ENCODE measurements at places on chromosomes 5 and 9.

DNA sequence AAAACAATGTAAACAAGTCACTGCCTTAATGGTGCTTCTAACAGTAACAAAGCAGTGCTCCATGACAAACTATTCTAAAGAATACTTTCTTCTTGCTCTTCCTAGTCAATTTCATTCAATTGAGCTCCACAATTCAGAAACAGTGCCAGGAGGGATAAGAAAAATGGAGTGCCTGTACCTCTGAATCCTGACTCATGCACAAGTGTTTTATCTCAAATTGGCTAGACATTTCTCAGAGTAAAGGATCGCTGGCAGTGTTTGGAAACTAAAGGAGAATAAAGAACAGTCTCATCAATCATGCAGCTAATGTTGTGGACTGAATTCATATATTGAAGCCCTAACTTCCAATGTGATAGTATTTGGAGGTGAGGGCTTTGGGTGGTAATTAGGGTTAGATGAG, 27.6 kb downstream of the SLC25A51 start:
- DNase-seq, result no peak

DNA sequence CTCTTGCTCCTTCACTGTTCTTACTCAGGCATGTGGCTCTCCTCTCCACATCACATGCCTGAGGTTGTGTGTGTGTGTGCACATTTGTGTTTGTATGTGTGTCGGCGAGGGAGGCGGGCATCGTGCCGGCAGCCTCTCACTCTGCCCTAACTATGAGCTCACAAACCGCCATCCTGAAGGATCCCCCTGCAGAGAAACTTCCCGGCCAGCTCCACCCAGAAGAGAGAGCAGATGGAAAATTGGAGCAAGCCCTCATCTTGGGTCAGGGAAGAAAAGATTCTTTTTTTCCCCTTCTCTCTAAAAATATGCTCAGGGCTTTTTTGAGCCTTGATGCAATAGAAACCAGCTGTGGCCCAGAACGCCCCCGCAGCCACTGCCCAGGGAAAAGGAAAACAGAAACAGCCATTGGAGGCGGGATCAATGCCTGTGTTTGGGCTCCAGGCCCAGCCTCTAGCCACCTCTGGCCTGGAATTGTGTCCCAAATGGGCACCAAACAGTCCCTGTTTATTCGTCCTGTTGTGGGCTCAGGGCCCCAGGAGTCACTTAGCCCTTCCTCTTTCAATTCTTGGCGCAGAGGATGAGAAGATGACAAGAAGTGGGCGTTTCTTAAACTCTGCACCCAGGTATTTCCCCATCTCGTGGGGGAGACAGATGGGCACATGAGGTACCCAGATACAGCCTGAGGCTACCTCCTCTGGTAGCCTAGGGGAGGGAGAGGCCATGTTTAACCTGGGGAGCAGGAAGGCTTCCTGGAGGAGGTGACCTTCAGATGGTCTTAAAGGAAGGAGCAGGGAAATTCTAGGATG, 151.5 kb downstream of the RGS3 start:
- no peak for DNase-seq

DNA sequence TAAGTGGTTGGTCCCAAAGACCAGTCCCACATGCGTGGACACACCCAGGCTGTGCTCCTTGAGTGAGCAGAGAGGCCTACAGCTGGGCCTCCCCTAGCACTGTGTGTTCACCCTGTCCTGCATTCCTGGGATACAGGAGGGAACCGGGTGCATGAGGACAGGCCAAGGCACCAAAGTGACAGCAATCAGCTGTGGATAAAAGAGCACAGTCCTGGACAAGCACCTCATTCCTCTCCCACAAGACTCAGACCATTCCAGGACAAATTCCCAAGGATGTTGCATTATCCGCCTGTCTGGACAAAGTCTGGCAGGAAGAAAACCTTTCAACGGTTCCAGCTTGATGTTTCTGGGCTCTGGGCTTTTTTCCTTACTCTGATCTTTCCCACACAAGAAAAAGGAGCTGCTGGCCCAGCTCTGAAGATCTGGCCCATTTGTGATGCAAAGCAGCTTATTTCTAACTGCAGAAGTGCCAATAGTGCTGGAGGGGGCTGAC, 273.2 kb downstream of the ENC1 start:
- no peak for DNase-seq

GRCh38 chr9:117722108-117722761, 18.0 kb downstream of the TLR4 start:
- DNase-seq, result no peak

DNA sequence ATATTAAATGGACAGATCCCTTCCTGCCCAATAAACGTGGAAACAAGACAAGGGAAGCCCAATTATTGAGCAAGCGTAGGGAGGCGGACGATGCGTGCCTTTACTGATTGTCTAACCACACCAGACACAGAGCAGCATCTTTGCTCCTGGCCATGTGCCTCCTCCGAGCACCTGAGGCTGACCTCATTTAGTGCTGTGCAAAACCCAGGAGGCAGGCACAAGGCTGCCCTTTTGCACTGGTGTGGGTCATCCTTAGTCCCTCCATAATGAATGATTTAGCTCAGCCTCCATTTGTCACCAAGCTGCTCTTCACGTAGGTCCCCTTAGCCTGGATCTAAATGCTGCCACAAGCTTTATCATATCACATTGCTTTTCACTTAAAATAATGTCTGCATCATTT, 24.1 kb upstream of the CDH6 start:
- DNase-seq, result no peak

DNA sequence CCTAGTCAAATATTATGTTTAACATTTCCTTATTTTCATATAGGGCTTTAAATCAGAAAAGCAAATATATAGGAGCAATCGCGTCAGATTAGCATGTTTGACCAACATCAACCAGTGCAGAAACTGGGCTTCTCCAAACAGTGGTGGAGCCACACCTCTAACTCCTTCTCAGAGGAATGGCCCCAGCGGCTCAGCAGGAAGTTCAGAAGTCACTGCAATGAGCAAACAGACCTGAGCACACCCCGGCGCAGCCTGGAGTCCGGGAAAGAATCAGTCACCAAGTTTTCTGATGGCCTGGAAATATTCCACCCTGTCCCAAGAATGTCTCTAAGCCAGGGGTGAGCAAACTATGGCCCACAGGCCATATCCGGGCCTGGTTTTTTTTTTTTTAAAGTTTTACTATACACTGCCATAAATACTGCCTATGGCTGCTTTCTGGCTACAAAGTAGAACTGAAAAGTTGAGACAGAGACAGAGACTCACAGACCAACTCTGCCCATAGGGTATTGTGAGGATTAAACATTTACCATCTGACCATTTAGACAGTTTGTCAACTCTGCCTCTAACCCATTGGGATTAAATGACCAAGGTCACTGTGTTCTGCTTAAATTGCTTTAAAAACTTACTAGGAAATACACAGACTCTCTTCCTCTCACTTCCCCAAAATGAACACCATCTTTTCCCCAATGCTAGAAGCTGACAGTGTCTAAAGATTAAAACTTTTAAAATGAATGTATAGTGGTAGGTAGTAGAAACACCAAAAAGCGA, 5.4 kb downstream of the GOLM1 start:
- DNase-seq, result no peak

DNA sequence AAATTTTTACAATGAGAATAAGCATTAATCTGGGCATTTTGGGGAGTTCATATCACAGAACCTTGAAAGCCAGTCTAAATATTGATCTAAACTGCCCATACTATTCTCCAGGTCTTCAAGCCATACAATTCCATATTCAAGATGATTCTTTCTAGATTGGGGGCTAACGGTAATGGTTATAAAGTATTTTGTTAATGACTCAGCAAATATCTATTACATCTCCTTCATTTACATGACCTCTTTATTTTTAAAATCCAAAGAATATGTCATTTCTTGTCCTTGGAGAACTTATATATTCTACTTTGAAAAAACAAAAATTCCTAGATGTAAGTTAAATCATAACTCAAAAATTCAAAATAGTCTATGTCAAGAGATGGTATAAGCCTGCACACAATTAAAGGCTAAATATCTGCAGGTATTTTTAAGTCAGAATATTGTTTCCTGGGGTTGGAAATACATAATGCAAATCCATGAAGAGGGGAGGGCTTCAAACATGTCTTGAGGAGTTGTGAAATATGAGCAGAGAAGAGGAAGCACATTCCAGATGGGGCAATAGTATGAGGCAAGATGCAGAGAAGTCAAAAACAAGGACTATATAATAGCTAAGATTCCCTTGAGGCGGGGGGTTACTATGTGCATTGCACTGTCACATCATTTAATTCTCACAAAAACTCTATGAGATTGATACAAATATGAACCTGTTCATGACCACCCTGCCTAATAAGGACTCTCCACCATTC, 526.4 kb downstream of the NR2F1-AS1 start:
- DNase-seq, result no peak

- DNase-seq, result no peak
These were observed 58.0 kb upstream of the ANKRD55 start for GRCh38 chr5:56291079-56291643.

DNA sequence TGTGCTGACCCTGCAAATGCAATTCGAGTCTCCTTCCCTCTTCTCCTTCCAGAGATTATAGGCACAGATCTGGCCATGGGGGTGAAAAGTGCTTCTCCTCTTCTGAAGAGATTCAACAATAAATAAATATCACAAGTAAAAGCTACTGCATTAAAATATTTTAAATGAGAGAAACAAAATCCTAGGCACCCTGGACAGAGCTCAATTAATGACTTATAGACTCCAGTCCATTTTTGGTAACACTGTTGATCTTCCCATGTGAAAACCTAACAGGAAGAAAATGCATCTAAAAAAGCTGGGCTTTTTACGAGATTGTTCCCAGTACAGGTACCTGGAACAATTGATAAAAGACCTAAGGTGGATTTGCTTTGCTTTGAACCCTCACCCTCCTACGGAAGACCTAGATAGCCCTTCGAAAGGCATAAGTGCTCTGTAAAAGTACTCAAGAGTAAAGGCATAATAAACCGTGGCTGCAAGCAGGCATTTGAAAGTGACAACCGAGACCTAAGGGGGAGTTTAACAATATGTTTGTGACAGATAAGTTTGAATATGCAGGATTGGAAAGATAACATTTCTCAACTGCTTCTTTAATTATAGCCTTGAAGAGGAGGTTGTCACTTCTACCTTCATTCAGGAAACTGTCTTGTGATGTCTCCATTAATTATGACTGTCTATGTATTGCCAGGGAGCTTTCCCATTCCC, 29.4 kb upstream of the MED10 start:
- no peak for DNase-seq

DNA sequence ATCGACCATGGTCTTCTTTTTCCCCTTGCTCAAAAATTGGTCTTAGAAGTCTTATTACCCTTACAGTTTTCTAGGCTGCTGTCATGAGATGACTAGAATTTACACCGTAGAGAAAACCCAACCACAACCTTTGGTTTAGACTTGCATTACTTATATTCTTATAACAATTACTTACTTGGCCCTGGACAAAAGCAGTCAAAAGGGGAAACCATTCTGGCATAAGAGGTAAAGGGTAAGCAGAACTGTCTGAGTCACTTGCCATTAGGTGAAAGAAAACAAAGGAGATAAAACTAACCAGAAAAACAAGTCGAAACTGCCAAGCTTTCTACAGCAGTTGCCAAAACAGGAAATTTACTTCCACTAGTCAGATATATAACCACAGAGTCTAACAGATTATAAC, 17.9 kb downstream of the TMEM245 start:
- no peak for DNase-seq

- DNase-seq, result no peak
These were observed 177.8 kb upstream of the SGCD start for GRCh38 chr5:156149213-156149612.

DNA sequence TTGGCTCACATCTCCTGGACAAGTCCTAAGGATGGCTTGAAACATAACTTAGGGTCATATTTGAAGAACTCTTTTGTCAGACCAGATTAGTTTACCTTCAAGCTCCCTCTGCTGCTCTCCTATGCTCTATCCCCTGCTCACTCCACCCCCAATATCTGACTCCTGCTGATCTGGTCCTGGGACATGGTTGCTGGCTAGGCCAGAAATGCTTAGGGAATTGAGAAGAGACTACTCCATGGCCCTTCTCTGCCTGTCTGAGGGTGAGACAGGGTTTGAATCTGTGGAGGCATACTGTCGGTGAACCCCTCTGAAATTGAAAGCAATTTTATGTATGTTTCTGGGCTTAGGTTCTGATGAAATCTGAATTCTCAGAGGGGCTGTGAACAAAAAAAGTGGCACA, 3.3 kb downstream of the OTULIN start:
- DNase-seq, result no peak

- peak; percentile 57 for DNase-seq
These were observed 134.8 kb downstream of the TMEM174 start for GRCh38 chr5:73307645-73308355.

DNA sequence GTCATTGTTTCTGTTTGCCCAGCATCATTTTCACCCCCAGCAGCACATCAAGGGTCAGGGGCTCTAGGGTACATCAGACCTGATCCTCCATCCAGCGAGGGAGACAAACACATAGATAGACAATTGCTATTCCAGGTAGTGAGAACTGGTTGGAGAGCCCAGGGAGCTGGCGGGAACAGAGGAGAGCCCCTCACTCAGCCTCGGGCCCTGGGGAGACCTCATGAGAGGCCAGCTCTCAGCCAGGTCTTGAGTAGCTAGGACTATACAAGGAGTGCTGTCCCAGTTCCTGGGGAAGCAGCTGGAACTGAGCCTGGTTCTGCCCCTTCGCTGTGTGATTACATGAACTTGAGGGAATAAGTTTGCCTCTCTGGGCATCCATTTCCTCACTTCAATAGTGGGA, 80.3 kb downstream of the HRH2 start:
- DNase-seq, result no peak

DNA sequence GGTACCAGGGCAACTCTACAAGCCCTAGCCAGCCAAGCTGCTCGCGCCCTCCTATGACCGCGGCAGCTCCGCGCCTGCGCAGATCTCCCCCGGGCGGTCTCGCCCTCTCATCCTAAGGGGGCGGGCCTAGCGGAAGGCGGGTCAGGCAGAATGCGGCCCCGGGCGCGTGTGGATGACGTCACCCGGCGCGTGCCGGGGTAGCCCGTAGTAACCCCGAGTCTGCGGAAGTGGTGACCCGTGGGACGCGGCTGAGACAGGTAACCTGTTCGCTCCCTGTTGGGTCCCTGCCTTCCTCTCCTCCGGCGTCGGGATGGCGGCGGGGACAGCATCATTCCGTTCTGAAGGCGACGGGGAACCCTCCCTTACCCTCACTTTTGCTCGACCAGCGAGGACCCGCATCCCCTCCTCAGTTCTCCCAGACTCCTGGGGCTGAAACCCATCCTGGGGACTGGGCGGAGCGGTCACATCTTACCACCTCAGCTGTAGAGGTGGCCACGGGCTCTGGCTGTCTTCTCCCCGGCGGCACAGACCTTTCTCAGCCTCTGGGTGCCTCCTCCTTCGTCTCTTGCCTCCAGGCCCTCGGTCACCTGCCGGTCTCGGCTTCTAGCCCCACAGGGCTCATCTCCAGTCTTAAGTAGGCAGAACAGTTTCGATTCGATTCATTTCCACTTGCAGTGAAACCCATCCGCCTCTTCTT, at the start of gene AOPEP:
TSS of gene AOPEP (plus strand) at position 205 of the 697 bp plus-strand sequence. CDS start 33,085 bp downstream, outside the sequence.
- peak; percentile 86 for DNase-seq

DNA sequence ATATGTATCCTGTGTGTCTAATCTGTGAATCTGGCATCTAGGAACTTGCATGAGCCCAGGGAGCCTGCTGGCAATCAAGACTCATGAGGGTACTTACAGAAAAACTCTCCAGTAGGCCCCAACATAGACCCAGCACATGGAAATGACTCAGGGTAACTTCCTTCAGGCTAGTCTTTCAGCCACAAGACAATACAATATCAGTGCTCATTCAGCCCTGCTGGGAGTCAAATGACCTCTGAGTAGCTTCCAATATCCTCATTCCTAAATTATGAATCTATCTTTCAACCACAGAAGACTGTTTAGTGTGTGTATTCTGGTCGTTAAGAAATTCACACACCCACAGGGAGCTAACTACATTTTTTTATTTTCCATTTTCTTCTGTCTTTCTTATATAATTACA, 1273.0 kb downstream of the EFNA5 start:
- DNase-seq, result no peak
